Activated CD4-positive, alpha-beta memory T cell treated with anti-CD3 and anti-CD28 coated beads, Interleukin-2, amount 10 ng/mL, durations not matched to agents 7 days and 5 days (primary cell): ENCODE measurements at places on chromosomes 13 and 19.
A peak's percentile ranks its signal among the peaks of the same experiment; 100 is the strongest.

DNA sequence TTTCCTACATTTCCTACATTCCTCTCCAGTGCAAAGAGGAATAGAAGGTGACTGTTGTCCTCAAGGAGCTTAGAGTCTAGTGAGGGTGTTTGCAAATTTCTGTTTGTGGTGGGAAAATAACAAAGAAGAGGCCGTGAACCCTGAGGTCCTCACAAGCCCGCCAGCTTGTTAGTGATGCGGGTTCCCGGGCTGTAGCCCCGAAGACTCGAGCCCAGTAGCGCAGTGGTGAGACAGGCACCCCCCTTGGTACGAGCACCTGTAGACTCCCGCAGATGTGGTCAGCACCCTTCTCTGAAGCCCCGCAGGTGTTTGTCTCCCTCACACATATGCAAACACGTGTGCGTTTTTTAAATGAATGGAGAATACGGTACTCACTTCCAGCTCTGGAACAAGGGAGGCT lies 26.5 kb upstream of the SPACA7 start:
- no peak for DNase-seq

DNA sequence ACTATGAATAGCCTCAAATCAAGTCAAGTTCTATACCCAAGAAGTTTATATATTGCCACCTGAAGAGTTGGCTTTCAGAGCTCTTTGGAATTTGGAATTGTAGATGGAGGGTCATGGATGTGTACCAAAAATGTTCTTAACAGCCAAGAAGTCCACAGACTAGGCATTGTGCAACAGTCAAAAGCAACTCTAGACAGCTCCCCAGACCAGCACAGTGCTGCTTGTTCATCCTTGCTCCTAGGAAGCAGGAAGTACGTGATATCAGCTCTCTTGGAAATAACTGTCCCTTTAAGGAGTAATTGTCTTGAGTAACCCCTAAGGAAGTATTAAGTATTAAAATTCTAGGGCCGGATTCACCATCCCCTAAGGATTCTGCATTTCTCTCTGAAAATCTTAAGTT lies 30.7 kb upstream of the IL17D start:
- no peak for DNase-seq

- DNase-seq: peak; percentile 57
Observed at GRCh38 chr13:99275093-99275469, 16.9 kb upstream of the GPR18 start.

DNA sequence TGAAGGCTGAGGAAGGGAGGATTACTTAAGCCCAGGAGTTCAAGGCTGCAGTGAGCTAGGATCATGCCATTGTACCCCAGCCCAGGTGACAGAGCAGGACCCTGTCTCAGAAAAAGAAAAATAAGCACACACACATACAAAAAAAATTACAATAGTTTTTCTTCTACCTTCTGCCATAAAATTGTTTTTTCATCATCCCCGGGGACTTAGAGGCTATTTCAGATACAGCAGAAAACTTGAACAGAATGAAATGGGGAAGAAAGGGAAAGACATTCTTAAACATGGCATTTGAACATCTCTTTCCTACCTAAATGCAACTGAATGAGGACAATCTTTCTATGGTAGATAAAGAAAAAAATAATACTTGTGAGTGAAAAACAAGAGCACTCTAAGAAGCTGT lies 109.1 kb downstream of the KCTD12 start:
- no peak for DNase-seq

GRCh38 chr19:19324059-19324770 lies 3.6 kb downstream of the MAU2 start:
- no peak for DNase-seq

DNA sequence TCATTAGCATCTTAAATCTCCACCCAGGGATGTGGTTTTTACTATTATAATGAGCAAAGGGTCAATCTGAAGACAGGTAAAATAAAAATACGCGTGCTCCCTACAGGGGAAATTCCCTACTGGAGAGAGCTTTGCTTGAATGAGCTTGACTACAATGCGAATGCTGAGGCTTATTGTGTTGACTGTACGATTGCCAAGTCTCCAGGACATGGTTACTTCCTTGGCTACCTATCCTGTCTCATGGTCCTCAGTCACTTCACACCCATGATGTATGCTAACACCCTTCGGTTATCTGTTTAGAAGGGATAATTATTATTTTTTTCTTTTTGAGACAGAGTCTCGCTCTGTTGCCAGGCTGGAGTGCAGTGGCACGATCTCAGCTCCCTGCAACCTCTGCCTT lies 61.7 kb downstream of the ZNF627 start:
- no peak for DNase-seq

GRCh38 chr13:46160471-46161066 lies 21.4 kb downstream of the LCP1 start:
- DNase-seq: no peak

GRCh38 chr19:20078581-20079031 lies 806 bp downstream of the ZNF90 start:
- DNase-seq: peak; percentile 20

DNA sequence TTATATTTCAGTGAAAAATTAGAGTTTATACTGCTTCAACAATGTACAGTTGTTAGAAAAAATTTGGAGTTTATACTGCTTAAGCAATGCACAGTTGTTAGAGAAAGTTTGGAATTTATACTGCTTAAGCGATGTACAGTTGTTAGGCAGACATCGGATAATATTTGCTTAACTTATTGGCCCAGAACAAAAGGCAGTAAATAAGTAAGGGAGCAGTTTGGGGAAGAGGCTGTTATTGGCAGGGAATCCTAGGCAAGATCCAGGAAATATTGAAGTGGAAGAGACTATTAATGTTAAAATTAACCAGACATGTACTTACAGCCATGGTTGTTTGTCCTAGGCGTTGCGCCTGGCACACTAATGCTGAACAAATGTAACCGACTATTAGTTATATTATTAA lies 166.9 kb downstream of the GPC5 start:
- no peak for DNase-seq

- no peak for DNase-seq
Observed at GRCh38 chr19:5895409-5895808, 8.2 kb downstream of the NDUFA11 start.

GRCh38 chr19:34459614-34460013 lies 21.9 kb upstream of the WTIP start:
- no peak for DNase-seq

DNA sequence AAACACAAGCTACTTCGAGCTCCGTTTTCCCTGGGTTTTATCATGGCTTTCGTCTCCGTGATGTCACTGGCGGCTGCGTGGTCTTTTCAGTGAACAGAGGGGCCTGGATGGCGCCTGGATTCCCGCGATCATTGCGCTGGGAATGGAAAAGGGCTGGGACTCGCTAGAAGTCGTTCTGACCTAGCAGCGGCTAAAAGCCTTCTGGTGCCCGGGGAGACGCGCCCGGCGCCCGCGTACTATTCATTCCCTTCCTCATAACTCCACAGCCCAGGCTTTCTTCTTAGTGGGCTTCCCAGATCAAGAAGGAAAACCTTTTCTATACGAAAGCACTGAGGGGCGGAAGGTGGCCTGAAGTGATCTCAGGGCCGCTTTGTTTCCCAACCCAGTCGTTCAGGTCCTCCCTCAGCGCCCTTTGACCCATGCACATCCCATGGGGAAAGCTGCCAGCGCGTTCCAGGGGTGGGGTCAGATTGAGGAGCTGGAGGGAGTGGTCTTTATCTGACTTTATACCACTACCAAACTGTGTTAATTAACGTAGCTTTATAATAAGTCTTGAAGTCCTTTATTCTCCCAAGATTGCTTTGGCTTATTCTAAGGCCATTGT lies 96.6 kb downstream of the ELF1 start:
- no peak for DNase-seq

GRCh38 chr13:79812070-79812850 lies 331.3 kb downstream of the NDFIP2 start:
- no peak for DNase-seq

- no peak for DNase-seq
Observed at GRCh38 chr13:43305416-43305815, 282.0 kb downstream of the DNAJC15 start.

DNA sequence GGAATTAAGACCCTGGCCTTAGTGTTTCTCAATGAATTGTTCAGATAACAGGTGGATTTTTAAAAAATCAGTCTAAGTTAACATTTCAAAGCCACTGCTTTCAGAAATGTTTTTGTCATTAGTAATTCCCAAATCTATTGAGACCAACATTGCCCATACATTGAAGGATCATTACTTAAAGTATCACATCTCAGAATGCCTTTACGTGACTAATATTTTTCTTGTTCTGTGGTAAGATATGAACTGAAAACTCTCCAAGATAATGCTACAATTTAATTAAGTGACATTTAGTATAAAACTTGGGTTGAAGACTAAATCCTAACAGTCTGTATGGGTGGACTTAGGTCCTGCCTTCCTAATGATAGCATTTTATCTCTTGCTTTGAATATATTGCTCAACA lies 59.4 kb upstream of the POSTN start:
- no peak for DNase-seq

GRCh38 chr13:26929971-26930730 lies 169.6 kb upstream of the GPR12 start:
- DNase-seq: peak; percentile 65

- no peak for DNase-seq
Observed at GRCh38 chr19:38402623-38402966, 298 bp upstream of the FAM98C start.

DNA sequence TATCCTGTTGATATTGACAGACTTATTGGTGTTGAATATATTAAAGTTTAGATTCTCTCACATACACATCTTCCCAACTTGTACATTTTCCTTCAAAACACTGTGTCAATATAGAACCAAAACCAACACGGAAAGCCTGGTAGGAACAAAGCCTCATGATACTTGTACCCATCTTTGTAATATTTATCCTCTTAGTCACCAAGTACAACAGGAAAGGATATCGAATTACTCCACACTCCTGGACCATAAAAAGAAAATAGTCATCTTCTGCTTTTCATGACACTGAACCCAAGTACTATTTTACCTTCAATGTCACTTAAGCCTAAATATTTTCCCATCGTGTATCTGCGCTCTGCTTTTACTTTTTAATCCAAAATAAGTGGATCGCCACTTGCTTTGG lies 702.9 kb upstream of the PCDH9 start:
- no peak for DNase-seq

- DNase-seq: no peak
Observed at GRCh38 chr19:5136073-5136855, 167.4 kb downstream of the KDM4B start.

- peak; percentile 27 for DNase-seq
Observed at GRCh38 chr13:74288361-74288911, 154.2 kb upstream of the KLF12 start.

DNA sequence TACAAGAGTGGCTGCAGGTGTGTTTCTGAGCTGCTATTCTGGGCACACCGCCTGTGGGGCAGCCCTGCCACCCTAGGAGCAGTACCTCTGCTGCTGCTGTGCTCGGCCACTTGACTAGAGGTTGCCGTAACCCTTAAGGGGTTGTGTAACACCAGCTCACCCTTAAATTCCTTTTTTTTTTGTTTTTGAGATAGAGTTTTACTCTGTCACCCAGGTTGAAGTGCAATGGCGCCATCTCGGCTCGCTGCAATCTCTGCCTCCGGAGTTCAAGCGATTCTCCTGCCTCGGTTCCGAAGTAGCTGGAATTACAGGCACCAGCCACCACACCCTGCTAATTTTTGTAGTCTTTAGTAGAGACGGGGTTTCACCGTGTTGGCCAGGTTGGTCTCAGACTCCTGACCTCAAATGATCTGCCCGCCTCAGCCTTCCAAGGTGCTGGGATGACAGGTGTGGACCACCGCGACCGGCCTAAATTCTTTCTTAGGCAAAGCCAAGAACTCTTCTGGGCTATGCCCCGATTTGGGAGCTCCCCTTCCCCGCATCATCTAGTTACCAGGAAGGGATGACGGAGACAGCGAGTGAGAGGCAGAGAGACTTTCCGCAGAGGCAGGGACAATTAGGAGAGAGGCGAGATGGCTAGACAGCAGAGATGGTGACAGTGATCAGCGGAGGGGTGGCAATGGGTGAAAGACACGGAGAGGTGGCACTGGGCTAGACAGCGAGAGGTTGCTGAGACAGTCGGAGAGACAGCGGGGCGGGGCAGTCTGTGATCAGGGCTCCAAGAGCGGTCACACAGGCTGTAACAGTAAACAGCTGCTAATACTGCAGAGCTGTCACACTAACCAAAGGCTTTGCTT lies 4.4 kb upstream of the LILRA5 start:
- no peak for DNase-seq

GRCh38 chr13:50127726-50128291 lies 112.6 kb downstream of the KCNRG start:
- no peak for DNase-seq

GRCh38 chr19:8922591-8922990 lies 87.6 kb downstream of the MUC16 start:
- DNase-seq: no peak

DNA sequence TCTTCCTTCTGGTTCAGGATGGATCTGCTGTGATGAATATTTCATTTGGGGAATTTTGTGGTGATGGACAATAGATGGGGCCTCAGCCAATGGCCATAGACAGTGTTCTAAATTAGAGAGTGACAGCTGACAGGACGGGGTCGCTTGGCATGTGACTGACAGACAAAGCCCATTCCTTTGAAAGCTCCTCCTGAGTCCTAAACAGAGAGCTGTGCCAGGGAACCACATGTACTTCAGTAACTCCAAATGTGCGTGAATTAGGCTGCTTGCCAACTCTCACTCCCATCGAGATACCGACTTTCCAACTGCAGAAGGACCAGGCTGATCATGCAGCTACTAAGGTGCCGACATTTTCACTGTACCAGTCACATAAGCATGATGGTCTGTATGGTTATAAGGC lies 187.7 kb downstream of the SHISA2 start:
- no peak for DNase-seq

GRCh38 chr13:68056816-68057710 lies 826.9 kb upstream of the PCDH9 start:
- DNase-seq: no peak

- no peak for DNase-seq
Observed at GRCh38 chr19:12789098-12789903, 2.0 kb upstream of the JUNB start.

DNA sequence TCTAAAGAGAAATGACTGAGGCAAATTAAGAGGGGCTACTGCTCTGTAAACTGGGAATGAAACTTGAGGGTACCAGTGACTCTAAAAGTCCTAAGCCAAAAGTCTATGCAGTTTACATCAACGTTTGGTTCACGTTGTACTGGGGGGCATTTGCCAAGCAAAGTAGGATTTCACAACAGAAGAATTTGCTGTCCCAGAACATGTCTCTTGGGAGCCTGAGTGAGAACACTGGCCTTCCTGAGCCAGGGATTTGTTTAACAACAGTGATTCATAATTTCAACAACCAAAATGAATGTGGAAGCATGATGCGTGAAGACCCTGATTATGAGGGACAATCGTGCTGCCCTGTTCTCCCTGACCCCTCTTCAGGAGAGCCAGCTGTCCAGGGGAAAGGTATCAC lies 178.0 kb downstream of the OXGR1 start:
- DNase-seq: no peak

- no peak for DNase-seq
Observed at GRCh38 chr19:30171795-30172612, 200.2 kb upstream of the ZNF536 start.

DNA sequence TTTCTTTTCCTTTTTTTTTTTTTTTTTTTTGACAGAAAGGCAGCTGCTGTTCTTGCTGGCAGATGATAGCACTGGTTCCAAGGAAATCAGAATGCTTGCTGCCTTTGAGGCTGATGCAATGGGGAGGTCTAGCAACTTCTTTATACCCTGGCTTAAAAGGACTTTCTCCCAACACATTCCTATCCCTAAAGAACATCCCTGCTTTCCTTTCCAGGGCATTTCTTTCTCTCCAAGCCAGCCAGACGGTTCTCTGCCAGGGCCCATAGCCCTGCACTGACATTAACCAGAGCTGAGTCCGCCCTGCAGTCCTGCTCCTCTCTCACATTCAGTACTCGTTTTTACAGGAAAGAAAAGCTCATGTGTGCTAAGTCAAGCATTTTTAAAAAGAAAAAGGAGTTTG lies 133.9 kb upstream of the WASF3 start:
- DNase-seq: no peak

GRCh38 chr13:33194820-33195692 lies 90.5 kb downstream of the STARD13 start:
- DNase-seq: no peak
